ENCODE measurements at places on chromosomes 4 and X. TPM values are rescaled to one million over a fixed set of nuclear protein-coding genes. Genes with fewer than 3 reads are reported as not detected.

NDUFB11 gene
- total RNA-seq = 122 TPM

POU4F2 gene
- total RNA-seq = not detected

CENPU gene
- not detected for total RNA-seq

JAKMIP1 gene
- total RNA-seq = not detected

CXCL1 gene
- 18.0 TPM for total RNA-seq

RPL34 gene
- 571 TPM for total RNA-seq

ZCCHC13 gene
- total RNA-seq = not detected

ARHGAP10 gene
- 77.3 TPM for total RNA-seq

RBM46 gene
- total RNA-seq = not detected

DNA sequence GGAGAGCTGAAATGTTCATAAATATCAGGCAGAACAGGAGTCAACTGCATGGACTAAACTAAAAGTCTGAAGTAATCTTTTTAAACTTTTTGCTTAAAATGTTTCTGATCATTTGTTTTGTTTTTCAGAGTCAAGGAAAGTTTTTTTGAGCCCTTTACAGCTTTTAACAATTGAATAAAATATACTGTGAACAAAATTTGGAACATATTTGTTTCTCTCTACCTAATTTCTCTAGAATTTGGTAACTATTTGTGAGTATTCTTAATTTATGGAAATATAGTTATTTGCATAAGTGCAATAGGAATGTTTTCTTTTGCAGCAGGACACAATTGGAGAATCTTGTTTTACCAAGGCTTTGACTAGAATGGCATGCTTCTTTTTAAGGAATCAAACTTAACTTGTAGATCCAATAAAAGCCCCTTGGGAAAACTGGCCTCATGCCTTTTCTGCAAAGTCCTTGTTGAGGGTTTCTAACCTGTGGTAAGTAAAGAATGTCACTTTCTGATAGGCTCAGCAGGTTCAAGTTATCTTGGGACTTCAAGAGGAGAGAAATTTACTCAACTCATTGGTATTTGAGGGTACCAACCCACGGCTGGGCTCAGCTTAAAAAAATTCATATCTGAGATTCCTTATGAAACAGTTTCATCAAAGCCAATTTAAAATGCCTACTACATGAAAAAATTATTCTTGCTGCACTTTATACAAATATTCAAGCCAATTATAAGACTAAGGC, 91.5 kb downstream of the UPRT start:
- H3K4me3 ChIP-seq = no peak overlapping the region
- H3K27me3 ChIP-seq = no peaks in the 10 kb centered on the region
- no peak overlapping the region for H3K27ac ChIP-seq
- H3K4me1 ChIP-seq = no peaks in the 10 kb centered on the region

DNA sequence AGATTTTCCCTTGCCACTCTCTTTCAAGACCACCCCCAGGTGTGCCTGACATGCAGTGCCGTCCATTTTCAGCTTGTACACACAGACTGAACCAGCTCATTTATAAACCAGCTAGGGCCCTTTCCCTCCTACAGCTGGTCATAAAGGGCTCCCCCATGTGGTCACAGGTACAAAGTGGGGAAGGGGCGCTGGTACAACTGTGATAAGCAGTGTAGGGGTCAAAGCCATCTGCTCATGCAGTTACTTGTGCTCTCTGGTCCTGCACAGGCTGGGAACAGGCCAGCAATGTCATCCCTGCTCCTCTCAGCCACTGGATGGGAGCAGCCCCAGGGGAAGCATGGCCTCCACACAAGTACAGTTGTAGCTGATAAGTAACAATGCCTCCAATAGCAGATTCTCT, 20.6 kb downstream of the GABRQ start:
- H3K4me3 ChIP-seq = no peak overlapping the region
- DNase-seq = no peak
- H3K36me3 ChIP-seq = no peaks in the 10 kb centered on the region
- no peaks in the 10 kb centered on the region for H3K4me1 ChIP-seq
- H3K27me3 ChIP-seq = no peaks in the 10 kb centered on the region
- H3K27ac ChIP-seq = no peak overlapping the region

DNA sequence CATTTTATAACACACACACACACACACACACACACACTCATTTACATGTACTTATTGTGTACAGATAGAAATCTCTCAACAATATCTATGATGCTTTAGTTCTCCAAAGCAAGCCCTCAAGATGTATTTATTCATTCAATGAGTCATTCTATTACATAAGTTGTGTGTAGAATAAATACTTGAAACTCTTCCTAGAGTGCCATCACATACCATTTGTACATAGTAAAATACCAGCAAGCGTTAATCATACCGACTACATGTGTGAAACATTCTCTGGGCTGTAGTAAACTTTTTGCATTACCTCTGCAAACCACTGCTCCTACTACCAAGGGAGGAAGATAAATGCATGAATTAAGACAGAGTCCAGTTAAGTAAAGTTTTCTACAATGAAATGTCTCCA, 70.9 kb downstream of the EPHA5 start:
- no peaks in the 10 kb centered on the region for H3K36me3 ChIP-seq
- no peak overlapping the region for H3K27ac ChIP-seq
- H3K27me3 ChIP-seq = no peaks in the 10 kb centered on the region
- no peak for DNase-seq
- H3K4me3 ChIP-seq = no peak overlapping the region

DNA sequence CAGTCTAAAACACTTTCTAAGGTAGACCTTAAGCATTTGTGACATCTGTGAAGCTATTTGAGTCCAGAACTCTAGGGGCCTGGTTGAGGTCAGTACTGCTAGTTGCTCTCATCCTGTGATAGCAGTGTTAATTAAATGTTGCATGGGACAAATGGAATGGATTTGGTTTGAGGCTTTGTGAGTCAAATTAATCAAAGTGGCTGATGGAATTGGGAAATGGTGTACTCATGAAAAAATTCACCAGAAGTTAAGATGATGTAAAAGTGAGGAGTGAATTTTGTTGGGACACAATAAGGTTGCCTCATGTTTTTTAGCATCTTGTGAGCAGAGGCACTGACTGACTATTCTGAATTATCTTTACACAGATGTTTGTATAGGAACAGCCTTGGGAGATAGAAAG, 99.2 kb upstream of the ARSJ start:
- no peak overlapping the region for H3K4me3 ChIP-seq
- no peaks in the 10 kb centered on the region for H3K27me3 ChIP-seq
- DNase-seq = no peak
- no peaks in the 10 kb centered on the region for H3K4me1 ChIP-seq
- no peaks in the 10 kb centered on the region for H3K36me3 ChIP-seq
- no peak overlapping the region for H3K27ac ChIP-seq

DNA sequence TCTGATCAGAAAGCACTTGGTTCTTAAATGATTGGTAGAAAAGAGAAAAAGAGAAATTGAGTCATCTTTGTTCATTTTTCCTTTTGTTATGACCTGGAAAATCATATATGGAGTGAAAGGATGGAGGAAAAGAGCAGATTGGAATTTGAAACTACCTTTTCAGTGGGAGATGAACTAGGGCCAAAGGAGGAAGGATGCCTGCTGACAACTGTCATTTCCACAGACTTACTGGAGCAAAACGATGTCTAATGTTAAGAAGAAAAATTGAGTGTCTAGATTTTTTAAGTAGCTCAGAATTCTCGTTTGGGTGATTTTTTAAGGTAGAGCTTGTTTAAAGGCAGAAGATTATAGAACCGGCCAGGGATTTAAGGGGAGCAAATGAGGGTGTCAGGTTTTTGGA, 144.6 kb upstream of the KCNIP4 start:
- no peaks in the 10 kb centered on the region for H3K4me1 ChIP-seq
- no peaks in the 10 kb centered on the region for H3K27me3 ChIP-seq
- H3K27ac ChIP-seq = no peak overlapping the region
- H3K4me3 ChIP-seq = no peak overlapping the region
- no peaks in the 10 kb centered on the region for H3K36me3 ChIP-seq

- H3K4me1 ChIP-seq = no peaks in the 10 kb centered on the region
- H3K36me3 ChIP-seq = no peaks in the 10 kb centered on the region
- no peak overlapping the region for H3K4me3 ChIP-seq
- H3K27me3 ChIP-seq = no peaks in the 10 kb centered on the region
Measured at GRCh38 chr4:26081795-26082498, 167.9 kb downstream of the SMIM20 start.

GRCh38 chr4:173169178-173169427, 492 bp downstream of the GALNT7 start:
- no peaks in the 10 kb centered on the region for H3K36me3 ChIP-seq
- H3K4me3 ChIP-seq = peak overlapping the region; percentile 70
- peak overlapping the region; percentile 86 for H3K27ac ChIP-seq
- no peak for DNase-seq

GRCh38 chr4:77014256-77014655, 61.5 kb downstream of the CCNI start:
- no peaks in the 10 kb centered on the region for H3K27me3 ChIP-seq
- no peak overlapping the region for H3K4me3 ChIP-seq
- H3K4me1 ChIP-seq = peaks cover 3% of the 10 kb centered on the region
- DNase-seq = no peak

- DNase-seq = no peak
- H3K27me3 ChIP-seq = no peaks in the 10 kb centered on the region
- no peak overlapping the region for H3K27ac ChIP-seq
- H3K36me3 ChIP-seq = no peaks in the 10 kb centered on the region
- no peak overlapping the region for H3K4me3 ChIP-seq
- no peaks in the 10 kb centered on the region for H3K4me1 ChIP-seq
Measured at GRCh38 chr4:161841759-161842158, 322.0 kb downstream of the FSTL5 start.

- no peak overlapping the region for H3K27ac ChIP-seq
- no peaks in the 10 kb centered on the region for H3K36me3 ChIP-seq
- no peaks in the 10 kb centered on the region for H3K27me3 ChIP-seq
- no peaks in the 10 kb centered on the region for H3K4me1 ChIP-seq
Measured at GRCh38 chrX:31061091-31061490, 10.8 kb downstream of the FTHL17 start.

DNA sequence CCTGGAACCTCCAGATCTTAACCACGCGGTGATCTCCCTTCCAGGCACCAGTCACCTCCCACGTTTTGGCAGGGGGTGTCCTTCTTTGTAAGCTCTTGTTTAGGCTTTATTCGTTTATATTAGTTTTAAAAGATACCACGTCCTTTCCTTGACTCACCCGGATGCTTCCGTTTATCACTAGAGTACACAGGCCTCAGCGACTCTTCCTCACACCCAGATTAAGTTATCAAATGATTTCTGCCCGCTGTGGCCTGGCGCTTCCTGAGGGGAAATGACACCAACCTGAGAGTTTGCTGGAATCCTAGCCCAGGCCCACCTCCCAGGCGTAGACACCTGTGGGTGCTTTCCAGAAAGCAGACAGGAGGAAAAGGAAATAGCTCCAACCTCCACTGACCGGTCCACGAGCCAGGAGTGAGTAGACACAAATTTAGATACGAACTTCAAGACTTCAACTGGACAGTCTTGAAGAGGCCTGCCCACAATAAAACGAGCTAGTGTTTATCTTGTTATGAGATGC, 756 bp upstream of the ADAMTS3 start:
- H3K4me1 ChIP-seq = peaks cover 11% of the 10 kb centered on the region
- peak overlapping the region; percentile 54 for H3K27ac ChIP-seq

DNA sequence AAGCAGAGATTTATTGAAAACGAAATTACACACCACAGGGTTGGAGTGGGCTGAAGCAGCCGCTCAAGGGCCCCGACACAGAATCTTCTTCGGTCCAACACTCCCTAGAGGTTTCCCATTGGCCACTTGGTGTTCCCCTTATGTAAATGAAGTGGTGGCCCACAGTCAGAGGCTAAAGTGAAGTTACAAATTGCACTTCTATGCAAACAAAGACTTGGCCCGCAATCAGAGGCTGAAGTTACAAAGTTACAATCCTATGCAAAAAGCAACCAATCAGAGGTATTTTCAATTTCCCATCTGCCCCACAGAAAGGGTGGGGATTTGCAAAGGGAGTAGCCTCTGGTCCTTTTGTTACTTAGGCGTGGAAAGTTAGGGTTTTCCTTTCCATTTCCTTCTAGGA, 35.7 kb upstream of the SLC25A43 start:
- no peak overlapping the region for H3K27ac ChIP-seq
- no peak for DNase-seq
- H3K36me3 ChIP-seq = no peaks in the 10 kb centered on the region
- no peak overlapping the region for H3K4me3 ChIP-seq
- no peaks in the 10 kb centered on the region for H3K4me1 ChIP-seq
- no peaks in the 10 kb centered on the region for H3K27me3 ChIP-seq

GRCh38 chr4:10205223-10205622, 88.6 kb upstream of the WDR1 start:
- DNase-seq = no peak
- H3K36me3 ChIP-seq = no peaks in the 10 kb centered on the region
- H3K4me1 ChIP-seq = no peaks in the 10 kb centered on the region
- no peak overlapping the region for H3K4me3 ChIP-seq

GRCh38 chr4:76747563-76747962, 150.4 kb downstream of the SOWAHB start:
- no peak for DNase-seq
- peaks cover 4% of the 10 kb centered on the region for H3K4me1 ChIP-seq
- peak overlapping the region; percentile 49 for H3K27ac ChIP-seq
- no peaks in the 10 kb centered on the region for H3K27me3 ChIP-seq
- H3K36me3 ChIP-seq = no peaks in the 10 kb centered on the region
- no peak overlapping the region for H3K4me3 ChIP-seq

GRCh38 chr4:1474126-1475090, 68.2 kb upstream of the NKX1-1 start:
- no peak for DNase-seq
- peaks cover 7% of the 10 kb centered on the region for H3K27me3 ChIP-seq
- no peak overlapping the region for H3K27ac ChIP-seq
- no peaks in the 10 kb centered on the region for H3K36me3 ChIP-seq

- no peaks in the 10 kb centered on the region for H3K36me3 ChIP-seq
- H3K27ac ChIP-seq = peak overlapping the region; percentile 93
- peaks cover 28% of the 10 kb centered on the region for H3K4me1 ChIP-seq
Measured at GRCh38 chr4:2842687-2843262, 869 bp upstream of the ADD1 start.

DNA sequence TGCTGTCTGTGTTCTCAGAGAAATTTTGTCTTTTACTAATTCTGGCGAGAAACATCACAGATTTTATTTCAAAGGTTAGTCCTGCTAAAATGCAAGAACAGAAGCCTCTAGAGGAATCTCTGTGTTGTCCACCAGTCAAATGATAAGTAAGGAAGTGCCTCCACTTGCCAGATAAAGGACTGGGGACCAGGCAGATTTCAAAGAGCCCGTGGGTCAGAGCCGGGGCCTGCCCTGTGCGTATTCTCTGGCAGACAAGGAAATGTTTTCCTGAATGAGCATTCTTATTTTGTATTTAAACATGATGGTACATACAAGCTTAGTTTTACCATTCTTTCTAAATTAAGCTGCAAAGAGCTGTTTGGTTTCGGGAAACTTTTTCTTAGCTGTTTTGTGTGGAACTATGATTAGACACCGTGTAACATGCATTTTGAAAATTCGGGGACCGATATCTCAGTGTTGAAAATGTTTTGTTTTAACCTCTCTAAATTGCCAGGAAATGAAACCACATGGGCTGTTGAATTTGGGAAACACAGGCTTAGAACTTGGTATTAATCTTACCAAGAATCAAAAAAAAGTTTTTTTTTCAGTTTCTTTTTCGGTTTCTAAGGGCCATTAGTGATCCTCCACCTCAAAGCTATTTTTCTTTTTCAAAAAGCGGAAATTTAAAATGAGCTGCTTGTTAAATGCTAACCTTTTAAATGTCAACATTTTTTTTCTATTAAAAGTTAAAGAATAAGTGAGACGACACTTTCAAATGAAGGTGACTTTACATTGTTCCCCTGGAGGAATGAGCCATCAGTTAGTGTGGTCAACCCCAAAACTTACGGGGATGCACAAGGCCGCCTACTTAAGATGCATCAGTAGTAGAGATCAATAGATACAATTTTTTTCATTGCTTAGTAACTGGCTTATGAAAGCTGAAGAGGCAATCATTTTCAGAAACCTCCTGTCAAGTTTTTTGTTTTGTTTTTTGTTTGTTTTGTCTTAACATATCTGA, 89.6 kb upstream of the MTM1 start:
- DNase-seq = no peak
- H3K27me3 ChIP-seq = no peaks in the 10 kb centered on the region
- peak overlapping the region; percentile 22 for H3K4me3 ChIP-seq
- H3K27ac ChIP-seq = no peak overlapping the region

Measured in ascending aorta (tissue), 2 donors.